Putamen (tissue), 1 donor: ENCODE measurements at places on chromosomes 12 and 14.

- no peak for DNase-seq
These were observed 31.6 kb upstream of the NUDT14 start for GRCh38 chr14:105212541-105213300.

DNA sequence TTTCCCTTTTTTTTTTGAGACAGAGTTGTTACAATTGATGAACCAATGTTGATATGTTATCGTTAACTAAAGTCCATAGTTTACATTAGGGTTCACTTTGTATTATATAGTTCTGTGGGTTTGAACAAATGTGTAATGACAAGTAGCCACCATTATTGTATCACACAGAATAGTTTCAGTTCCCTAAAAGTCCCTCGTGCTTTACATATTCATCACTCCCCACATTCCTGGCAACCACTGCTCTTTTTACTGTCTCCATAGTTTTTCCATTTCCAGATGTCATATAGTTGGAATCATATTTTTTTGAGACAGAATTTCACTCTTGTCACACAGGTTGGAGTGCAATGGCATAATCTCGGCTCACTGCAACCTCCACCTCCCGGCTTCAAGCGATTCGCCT, 12.5 kb downstream of the HSD17B6 start:
- DNase-seq = no peak

GRCh38 chr14:95315579-95315978, 4.1 kb downstream of the CLMN start:
- DNase-seq = no peak

DNA sequence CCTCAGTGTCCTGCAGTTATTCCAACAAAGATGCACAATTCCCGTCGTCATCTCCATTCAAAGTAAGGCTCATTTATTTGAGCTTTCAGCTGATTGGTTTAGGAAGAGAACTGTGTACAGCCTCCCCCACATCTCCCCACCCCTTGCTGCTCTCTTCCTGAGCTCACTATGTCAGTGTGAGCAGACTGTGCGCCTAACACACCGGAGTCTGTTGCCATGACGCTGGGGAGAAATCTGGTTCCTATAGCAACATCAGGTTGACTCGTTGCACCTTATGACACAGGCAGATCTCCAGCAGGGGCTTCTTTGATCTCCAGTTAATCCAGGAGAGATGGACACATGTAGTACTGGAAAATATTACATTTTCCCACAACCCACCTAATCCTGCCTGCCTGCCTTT, 319.4 kb downstream of the CACNA1C start:
- peak; percentile 71 for DNase-seq

DNA sequence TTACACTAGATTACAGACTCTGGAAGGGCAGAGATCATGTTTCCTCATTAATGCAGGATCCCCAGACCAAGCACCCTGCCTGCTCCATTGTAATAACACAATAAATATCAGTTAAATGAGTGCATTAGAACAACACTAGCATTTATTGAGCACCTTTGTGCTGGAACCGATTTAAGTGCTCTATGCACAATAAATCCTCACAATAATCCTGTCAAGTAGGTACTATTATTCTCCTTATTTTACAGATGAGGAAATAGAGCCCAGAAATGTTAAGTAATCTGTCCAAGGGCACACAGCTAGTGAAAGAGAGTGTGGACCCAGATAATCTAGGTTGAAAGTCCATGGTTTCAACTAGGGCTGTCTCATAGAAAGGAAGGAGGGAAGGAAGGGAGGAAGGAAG, 69.8 kb downstream of the MAP1LC3B2 start:
- no peak for DNase-seq

DNA sequence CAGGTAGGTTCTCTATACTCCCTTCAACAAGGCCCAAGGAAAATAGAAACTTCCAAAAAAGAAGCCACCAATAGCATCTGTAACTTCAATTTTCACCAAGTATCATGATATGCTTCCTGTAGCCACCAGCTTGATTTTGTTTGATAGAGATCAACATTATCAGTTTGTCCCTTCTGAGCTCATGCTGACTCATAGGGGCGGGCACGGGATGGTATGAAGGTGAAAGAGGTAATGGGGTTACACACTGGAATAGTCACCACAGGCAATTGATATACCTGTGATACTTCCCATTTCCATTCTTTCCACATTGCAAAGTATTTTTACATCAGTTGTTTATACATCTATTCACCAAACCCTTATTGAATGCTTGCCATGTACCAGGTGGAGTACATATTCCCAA, 134.1 kb downstream of the KCNA5 start:
- no peak for DNase-seq

- DNase-seq = no peak
These were observed 45.6 kb downstream of the DDX11 start for GRCh38 chr12:31119192-31119802.

- no peak for DNase-seq
These were observed 6.3 kb downstream of the DDX55 start for GRCh38 chr12:123608182-123608581.

DNA sequence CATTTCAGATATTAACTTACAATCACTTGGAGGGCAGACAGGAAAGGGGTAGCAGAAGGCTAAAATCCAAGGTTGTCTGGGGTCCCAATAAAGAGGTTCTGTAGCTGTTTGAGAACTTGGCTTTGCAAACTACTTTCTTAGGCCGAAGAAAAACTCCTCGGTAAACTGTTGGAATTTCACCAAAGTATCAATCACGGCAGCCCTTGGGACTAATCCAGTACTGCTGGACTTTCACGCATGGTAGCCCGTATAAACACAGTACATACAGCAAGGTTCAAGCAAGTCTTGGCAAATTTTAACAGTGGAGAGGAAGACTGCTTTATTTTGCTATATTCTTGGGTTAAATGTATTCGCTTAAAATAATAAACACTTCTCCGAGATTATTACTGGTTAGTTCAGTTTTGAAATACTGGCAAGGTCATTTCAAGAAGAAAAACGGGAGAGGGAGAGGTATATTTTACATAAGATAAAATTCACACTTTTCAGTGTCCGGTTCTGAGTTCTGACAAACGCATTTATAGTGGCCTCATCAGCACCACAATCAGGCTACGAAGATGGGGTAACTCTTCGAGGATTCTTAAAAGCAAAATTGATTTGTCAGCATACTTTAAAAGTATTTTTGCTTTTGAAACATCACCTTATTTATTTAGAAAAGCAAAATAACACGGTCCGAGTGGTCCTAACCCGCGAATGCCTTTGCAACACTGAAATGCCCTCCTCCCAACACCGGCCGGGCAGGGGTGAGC, 1.3 kb downstream of the SETD3 start:
- DNase-seq = no peak

GRCh38 chr12:53097564-53098353, at the start of gene IGFBP6:
Gene IGFBP6 (plus strand): TSS chr12:53097667. CDS start chr12:53097718, 51 bp downstream.
- DNase-seq = peak; percentile 12

DNA sequence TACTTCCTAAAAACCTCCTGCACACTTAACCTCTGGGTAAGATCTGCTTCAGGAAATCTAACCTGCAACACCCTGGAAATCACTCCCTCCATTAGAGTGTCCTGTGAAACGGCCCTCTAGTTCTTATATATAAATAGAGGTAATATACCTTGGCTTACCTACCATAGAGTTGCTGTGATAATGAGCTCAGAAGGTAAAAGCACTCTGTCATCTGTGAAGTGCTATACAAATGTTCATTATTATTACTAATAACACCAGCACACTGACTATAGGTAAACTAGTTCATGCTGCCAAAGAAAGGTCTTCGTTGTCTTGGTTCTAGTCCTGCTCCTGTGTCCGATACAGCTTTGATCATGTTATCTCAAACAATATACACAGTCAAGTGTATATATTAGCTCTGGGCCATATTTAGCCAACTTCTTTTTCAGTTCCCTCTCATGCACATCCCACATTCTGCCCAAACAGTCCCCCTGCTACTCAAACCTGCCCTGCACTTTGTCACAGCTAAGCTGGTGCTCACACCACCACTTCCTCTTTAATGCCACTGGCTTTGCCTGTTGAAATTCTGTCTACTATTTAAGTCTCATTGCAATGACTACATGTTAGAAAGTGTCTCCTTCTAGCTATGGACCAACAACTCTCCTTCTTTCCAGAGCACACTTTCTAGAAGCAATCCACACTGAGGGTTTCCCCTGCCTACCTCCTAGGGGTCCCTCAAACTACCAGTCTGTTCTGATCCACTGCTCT, 5.1 kb downstream of the E2F7 start:
- DNase-seq = no peak

- no peak for DNase-seq
These were observed 298.4 kb downstream of the SYT1 start for GRCh38 chr12:79162948-79163347.

DNA sequence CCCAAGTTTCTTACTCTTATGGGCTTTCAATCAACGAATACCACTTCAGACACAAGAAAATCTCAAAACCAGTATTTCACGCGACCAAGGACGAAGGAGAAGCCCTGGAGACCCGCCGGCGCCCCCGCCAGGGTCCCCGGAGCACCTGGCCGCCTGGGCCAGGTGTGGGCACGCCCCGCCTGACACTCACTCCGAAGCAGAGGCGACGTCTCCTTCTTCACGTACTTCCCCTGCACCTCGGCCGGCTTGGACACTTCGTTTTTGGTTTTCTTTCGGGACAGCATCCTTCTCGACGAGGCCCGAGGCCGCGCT, 466 bp downstream of the SAV1 start:
- DNase-seq = no peak

DNA sequence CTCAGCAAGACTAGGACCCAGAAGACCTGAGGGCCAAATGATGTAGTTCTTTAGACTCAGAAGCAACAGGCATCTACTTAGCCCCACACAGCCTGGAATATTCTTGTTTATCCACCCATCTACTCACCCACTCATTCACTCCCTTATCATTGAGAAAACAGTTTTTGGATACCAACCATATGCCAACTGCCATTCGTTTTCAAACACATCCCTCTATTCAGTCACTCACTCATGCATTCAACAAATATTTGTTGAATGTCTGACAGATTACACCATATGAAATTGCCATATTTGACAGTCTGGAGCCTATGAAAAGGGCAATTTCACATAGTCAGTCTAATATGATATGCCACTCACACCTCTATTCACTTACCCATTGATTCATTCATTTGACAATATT, 103.2 kb downstream of the NT5DC3 start:
- no peak for DNase-seq

DNA sequence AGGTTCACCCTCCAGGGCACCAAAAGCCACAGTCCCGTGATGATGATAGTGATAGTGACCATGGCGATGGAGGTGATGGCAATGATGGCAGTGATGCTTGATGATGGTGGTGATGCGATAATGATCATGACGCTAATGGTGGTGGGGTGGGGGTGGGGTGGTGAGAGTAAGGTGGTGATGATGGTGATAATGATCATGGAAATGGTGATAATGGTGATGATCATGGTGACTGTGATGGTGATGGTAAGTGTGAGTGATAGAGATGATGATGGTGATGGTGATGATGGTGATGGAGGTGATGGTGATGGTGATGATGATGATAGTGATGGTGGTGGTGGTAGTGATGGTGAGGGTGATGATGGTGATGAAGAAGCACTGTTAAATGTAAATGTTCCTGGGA, 96.9 kb downstream of the SYNE3 start:
- no peak for DNase-seq

DNA sequence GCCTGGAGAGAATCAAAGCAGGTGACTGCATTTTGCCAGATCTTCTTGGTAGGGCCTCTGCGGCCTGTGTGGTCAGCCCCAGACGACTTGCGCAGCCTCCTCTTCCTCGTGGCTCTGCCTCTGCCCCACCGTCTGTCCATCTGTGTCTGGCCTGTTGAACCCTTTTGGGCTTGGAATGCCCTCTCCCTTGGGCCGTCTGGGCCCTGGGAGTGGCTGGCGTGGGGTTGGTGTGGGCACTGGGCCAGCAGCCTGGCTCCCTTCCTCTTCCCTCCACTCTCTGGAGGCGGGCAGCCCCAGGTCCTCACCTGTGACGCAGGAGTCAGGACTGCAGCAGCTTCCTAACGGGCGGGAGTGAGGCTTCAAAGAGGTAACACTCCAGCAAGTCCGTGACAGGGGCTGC, 9.7 kb upstream of the CCDC197 start:
- no peak for DNase-seq

DNA sequence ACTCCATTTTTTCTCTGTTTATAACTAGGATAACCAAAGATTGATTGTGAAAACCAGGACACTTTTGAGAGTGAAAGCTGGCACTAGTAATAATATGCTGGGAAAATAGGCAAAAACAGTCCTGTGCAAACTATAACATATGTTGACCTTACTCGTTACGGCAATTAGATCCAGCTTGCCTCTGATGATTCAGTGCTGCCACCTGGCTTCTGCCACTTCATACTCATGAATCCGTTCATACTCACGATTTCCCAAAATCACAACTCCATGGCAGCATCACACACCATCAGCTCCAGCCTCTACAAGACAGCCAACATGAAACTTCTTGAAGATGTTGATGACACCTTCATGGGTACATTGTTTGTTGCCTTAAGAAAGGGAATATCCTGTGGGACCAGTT, 49.1 kb upstream of the CAND1 start:
- peak; percentile 8 for DNase-seq

GRCh38 chr14:52825085-52825484, 33.7 kb upstream of the GNPNAT1 start:
- DNase-seq = no peak

DNA sequence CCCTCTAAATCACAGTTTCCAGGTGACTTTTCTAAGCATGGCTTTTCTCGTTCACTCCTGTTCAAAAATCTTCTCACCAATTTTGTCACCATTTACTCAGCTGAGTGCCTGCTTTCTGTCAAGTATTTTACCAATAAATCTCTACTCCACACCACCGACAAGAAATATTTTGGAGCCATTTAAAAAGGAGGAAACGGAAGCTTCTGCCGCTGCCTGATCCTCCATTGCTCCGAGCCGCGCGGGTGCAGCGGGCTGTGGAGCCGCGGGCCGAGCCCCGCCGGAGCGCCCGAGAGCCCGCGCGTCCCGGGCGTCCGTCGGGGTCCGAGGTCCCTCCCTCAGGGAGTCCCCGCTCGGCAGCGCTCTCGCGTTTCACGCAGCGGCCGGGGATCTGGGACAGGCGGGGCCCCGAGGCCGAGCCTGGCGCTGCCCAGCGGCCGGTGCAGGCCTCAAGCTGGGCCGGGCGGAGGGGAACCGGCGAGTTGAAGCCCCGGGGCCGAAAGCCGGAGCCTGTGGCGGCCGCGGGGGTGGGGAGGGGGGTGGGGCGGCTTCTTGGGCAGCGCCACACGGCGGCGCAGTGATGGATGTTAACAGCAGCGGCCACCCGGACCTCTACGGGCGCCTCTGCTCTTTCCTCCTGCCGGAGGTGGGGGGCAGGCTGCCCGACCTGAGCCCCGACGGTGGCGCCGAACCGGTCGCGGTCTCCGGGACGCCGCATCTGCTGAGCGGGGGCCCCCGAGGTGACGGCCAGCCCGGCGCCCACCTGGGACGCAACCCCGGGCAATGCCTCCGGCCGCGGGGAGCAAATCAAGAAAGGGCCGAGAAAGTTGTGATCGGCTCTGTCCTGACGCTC, 1.1 kb upstream of the HEBP1 start:
- DNase-seq = peak; percentile 61
